ENCODE measurements at places on chromosomes 2 and 18. TPM values are rescaled to one million over a fixed set of nuclear protein-coding genes. Genes with fewer than 3 reads are reported as not detected.

The DYSF gene
- total RNA-seq: 566 TPM

The LYPD1 gene
- 0.64 TPM for total RNA-seq

DNA sequence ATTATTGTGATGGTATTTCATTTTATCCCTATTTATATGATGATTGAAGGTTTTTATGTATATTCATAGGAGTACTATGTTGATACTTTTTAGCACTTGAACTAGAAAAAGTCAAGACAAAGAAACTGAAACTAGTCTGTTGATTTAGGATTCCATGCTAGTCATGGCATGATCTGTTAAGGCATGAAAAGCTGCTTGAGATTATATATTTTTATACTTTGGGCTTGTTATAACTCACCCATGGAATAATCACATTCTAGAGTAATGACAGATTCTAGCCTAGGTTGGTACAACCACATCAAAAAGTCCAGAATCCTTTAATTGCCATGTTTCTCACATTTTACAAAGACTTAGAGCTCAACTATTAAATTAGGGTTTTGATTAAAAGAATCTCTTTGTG, 472.6 kb upstream of the CELF4 start:
- DNase-seq: no peak

DNA sequence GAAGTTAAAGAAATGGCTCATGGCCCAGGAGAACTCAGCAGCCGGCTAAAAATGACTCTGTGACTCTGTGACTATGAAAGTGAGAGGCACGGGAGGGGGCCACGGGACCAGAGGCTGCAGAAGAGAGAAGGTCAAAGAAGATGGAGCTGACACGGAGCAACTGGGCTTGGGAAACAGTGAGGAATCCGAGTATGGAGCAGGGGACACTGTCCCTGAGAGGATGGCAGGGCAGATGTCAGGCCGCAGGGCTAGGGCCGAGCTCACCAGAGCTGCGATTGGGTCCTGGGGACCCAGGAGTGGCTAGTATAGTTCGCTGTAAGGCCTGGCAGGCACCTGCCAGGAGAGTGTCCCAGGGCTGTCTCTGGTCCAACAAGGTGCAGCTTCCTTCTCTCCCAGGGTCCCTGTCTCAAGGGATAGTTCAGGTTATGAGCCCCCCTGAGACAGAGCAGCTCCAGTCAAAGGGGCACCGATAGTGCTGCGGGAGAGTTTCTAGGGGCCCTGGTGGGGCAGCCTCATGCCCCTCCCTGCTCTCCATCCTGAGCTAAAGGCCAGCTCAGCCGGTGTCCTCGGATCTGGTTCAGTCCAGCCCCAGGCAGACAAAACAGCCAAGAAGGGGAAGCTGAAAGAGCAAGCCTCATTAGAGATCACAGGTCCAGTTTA, 42.7 kb downstream of the CIB4 start:
- peak; percentile 1 for DNase-seq

DNA sequence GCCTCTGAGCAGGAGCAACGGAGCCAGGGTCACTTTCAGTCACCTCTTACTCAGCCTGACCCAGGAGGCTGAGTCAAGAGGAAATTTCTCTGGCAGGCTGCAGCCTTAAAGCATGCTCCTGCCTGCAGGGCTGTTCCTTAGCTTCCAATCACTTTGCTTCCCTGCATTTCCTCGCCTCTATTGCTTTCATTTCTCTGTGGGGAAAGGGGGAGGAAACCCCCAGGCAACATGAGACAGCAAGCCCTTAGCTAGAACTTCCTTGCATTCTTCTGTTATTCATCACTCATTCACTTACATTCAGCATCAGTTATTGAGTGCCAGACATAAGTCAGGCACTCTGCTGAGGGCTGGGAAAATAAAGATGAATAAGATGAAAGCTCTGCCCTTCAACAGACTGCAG, 13.0 kb downstream of the XDH start:
- DNase-seq: no peak

DNA sequence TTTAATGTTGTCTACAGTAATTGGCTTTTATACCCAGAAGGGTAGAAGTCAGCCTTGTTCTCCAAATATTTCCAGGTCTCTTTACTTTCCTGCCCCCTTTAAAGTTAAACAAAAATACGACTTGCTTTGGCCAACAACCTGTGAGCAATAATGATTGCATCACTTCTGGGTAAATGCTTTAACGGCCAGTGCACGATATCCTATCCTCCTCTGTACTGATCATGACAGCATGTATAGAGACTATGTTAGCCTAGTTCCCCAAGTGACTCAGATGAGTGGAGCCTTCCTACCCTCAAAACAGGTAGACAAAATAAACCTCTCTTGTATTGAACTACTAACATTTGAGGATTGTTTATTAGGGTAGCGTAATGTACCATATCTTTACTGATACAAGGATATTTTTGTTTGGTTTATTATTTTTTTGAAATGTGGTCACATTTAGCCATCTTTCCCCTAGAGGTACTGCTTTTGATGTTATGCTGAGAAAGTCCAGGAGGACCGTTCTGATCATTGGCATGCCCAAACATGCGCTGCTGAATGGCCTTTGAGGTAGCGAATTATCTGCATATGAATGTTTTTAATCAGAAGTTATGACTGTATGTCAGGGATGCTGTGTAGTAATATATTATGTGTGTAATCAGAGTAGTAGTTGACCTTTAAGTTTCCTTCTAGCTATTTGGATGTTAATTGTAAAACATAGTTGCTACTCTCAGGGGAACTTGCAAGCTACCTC, 262.6 kb upstream of the DCC start:
- no peak for DNase-seq

DNA sequence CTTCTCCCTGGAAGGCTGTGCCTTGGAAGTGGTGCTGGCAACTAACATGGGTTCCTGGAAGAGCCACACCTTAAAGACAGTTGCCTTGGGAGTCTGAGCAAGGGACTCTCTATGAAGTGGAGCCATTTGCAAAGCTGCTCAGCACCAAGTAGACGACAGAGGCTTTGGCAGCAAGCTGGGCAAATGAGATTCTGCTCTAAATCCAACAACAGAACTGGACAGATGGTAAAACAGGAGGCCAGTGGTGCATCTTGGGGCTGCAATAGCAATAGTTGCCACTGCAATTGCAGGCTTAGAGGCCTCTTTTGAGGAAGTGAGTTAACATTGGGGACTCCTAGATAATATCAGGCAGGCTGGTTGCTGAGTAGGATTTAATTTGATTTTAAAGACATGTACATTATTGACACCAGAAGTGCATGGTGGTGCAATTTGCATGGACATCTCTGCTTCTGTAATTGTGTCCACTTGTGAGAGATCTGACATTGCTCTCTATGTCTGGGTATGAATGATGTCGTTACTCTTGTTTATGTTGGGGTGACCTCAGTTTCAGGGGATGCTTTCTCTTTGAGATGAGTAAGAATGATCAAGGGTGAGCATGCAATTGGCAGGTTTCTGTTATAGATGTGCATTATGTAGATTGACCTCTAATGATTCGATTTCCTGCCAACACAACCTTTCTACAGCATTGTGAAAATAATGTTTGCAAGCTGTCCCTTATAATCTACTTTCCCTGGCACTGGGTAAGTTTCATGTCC, 568.3 kb upstream of the MEX3C start:
- DNase-seq: no peak

- DNase-seq: no peak
Observed at GRCh38 chr2:43311276-43311675, 84.9 kb upstream of the ZFP36L2 start.

DNA sequence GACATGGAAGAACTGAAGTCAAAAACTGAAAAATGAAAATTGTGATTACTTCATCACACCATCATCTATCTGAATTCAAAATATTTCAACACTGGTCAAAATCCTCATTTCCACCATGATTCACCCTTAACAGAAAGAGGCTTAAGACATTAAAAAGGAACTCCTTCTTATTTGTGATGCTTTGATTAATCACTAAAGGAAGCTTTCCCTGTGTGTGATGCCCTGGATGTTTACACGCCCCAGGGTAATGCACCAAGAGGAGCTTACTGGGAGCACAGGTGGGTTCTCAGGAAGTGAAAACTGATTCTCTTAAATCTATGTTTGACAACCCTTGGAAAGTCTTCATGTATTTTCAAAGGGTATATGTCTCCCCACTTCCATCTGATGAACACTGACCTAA, 11.5 kb downstream of the GRB14 start:
- no peak for DNase-seq

DNA sequence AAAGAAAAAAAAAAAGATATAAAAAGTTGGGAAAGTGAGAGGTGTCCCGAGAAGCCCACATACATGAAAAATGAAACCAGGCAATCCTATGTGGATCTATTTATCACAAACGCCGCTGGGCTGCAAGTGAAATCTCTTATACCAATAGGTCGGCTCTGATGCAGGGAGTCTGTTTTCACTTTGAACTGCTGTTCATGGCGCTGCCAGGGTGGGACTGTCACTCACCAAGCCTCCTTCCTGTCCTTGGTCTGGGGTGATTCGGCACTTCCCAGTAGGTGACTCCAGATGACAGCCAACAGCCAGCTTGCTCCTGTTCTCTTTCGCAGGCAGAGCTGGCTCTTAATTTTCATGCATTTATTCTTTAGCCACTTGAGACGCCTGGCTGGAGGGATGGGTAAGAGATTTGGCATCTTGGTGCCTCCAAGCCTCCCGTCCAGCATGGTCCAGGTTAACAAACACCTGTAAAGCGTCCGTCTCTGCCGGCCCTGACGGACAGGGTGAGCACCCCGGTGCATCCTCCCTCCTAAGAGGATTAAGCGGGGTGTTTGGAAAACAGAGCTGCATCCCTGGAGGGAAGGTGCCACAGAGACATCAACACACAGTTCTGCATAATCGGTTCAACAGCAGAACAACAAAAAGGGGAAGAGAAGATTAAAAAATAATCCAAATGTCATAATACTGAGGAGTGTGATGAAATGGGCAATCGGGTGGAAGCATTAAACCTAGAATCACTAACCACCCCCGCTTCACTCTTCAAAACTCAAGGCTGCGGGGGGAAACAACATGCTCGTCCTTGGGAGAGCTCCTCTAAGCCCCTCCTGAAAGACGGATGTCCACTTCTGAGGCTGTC, 58.7 kb downstream of the STEAP3 start:
- no peak for DNase-seq

DNA sequence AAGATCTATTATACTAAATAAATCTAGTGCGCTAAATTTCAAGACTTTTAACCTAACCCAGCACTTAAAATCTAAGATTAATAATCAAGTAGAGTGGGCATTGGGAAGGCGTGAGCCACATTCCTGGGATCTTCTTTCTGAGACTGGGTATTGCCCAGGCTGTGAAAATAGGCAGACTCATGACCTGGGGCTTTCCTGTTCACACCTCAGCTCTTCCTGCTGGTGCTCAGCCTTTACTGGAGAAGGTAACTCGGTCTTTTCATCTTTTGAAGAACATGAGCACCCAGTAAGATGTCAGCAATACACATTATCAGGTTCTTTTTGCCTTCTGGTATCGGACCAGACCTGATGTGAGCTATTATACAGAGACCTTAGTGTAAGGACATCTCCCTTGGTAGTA, 500.5 kb downstream of the PLCL1 start:
- DNase-seq: no peak

GRCh38 chr2:201773990-201774389, 6.7 kb downstream of the ALS2 start:
- DNase-seq: no peak

DNA sequence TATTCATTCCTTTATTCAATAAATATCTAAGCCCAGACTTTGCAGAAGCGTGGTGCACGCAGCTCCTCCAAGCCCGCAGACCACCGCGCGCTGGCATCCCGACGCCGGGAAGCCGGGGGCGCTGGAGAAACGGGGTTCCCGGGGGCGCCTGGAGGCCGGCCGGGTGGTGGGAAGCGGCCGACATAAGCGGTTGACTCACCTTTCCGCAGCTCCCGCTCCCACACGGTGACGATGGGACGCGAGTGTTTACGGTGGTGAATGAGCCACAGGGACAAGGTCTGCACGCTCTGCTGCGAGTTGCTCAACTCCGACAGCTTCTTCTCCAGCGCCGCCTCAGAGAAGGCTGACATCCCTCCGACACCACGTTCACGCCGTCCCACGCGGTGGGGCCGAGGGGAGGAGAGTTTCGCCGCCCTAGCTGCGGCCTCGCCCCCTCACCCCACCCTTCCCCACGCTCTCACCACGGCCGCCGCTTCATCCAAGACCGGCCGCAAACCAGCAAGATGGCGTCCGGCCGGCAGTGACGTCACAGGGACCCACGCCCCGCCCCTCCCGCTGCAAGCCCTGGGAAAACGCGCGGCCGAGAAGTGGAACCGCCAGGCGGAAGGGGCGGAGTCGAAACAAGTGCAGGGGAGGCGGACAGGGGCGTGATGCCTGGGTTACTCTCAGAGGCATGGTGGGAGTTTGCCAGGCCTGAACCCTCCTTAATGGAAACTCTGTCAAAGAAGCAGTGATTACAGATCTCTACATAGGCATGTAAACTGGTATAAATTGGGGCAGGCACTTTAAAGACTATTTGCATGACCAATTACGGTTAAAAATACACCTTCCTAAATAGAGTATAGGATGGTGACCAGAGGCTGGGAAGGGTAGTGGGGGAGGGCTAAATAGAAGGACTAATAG, at the start of gene RPRD1A:
TSS of gene RPRD1A (minus strand) at position 505 of the 903 bp plus-strand sequence. CDS start at position 350, 155 bp downstream.
- peak; percentile 98 for DNase-seq

DNA sequence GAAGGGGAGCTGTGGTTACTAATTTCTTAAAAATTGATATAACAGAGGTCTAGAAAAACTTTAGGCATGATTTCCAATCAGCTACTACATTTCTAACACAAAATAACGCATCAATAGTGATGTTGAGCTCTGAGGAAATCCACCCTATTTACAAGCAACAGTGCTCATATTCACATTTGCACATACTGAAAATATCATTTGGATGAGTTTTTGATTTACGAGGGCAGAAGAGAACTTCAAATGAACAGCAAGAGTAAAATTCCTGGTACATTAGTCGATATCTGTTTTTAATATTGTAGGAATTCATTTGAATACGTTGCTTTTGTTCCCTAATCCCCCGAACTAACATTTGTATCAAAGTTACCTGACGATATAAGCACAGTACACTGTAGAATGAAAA, 761.0 kb upstream of the POU3F3 start:
- DNase-seq: no peak

The GALNT3 gene
- total RNA-seq: 3.6 TPM

GRCh38 chr2:207984765-207985480, 40.4 kb downstream of the PLEKHM3 start:
- DNase-seq: no peak

The PPP1R1C gene
- total RNA-seq: 0.97 TPM

DNA sequence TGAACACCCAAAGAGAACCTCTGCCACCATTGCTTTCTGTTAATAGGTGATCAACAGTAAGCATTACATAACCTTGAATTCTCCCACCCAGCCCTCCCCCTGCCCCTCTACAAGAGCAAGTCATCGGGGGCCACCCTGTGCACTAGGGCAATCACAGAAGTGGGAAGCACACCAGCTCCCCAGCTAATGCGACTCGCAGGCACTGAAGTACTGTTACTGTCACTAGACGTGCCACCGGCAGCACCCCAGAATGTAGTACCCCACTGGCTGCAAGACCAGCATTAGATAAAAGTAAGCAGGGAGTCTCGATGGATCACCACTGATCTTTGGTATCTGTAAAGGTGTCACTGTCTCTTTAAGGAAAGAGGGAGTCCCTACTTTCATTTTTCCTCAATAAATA, 167.6 kb downstream of the FAM210A start:
- DNase-seq: no peak

DNA sequence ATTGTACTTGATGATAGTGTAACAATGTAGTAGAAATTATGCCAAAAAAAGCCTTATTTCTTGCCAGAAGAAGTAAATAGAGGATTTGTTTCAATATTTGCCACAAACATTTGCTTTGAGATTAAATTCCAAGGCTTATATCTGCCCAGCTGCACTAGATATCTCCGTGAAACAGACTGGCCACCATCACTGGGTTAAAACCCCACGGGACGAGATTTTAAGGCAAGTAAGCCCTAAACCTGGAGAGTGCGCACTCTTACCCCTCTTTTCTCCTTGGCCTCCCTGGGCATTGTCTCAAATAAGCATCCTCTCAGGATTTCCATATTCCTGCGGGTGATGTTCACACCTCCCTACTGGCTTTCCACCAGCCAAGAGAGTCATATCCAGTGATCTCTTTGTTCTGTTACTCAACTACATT, 334.4 kb downstream of the AGPS start:
- no peak for DNase-seq
